PC-3 (cell line): ENCODE measurements at places on chromosomes 6 and 20. TPM values are rescaled to one million over a fixed set of nuclear protein-coding genes. Genes with fewer than 3 reads are reported as not detected.
A peak's percentile ranks its signal among the peaks of the same experiment; 100 is the strongest.

The NHSL1 gene
- 4.8 and 6.1 TPM in 2 replicates for total RNA-seq

The MKKS gene
- total RNA-seq = 12.1 and 13.6 TPM in 2 replicates

The UBE2J1 gene
- total RNA-seq = 22.4 and 23.2 TPM in 2 replicates

The WFDC12 gene
- not detected in 2 replicates for total RNA-seq

The ATP6V1G2 gene
- total RNA-seq = 1.1 and 1.2 TPM in 2 replicates

The MCHR2 gene
- not detected in 2 replicates for total RNA-seq

The LY6G5C gene
- total RNA-seq = 1.6 and 1.8 TPM in 2 replicates

The MTCH1 gene
- total RNA-seq = 253 and 264 TPM in 2 replicates

The ENPP1 gene
- total RNA-seq = 4.4 and 5.1 TPM in 2 replicates

The POPDC3 gene
- total RNA-seq = 31.6 and 41.4 TPM in 2 replicates

The PACSIN1 gene
- 2.3 and 3.5 TPM in 2 replicates for total RNA-seq

The ADIG gene
- not detected in 2 replicates for total RNA-seq

GRCh38 chr20:48098866-48099265 lies 313.6 kb upstream of the SULF2 start:
- no peaks in the 10 kb centered on the region for H3K27me3 ChIP-seq
- H3K27ac ChIP-seq = no peak overlapping the region
- H3K4me1 ChIP-seq = no peaks in the 10 kb centered on the region

DNA sequence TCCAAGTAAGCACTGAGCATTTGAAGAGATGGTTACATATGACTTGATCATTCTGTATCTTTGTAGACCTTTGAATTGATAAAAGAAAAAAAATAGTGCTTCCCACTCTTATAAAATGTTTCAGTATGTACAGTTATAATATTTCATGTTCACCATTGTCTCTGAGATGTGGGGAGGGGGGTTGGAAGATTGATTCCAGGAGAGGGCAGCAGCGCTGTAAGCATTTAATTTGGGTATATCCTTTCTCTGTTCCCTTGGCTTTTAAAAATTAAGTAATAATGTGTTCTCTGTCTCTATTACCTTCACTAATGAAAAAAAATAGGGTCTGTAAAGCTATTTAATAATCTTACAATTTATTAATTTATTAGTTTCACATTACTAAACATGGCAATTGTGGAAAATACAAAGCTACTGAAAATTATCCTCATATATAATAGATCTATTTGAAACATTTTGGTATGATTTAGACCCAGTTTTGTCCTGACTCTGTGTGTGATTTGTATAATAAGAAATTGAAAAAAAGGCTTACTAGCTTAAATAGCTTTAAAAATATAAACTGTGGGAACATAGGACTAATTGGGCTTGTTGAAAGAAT lies 341.2 kb downstream of the CDKAL1 start:
- peaks cover 45% of the 10 kb centered on the region for H3K4me1 ChIP-seq
- no peak overlapping the region for H3K4me3 ChIP-seq
- DNase-seq = peak; percentile 65
- H3K27ac ChIP-seq = peak overlapping the region; percentile 88
- no peaks in the 10 kb centered on the region for H3K27me3 ChIP-seq

DNA sequence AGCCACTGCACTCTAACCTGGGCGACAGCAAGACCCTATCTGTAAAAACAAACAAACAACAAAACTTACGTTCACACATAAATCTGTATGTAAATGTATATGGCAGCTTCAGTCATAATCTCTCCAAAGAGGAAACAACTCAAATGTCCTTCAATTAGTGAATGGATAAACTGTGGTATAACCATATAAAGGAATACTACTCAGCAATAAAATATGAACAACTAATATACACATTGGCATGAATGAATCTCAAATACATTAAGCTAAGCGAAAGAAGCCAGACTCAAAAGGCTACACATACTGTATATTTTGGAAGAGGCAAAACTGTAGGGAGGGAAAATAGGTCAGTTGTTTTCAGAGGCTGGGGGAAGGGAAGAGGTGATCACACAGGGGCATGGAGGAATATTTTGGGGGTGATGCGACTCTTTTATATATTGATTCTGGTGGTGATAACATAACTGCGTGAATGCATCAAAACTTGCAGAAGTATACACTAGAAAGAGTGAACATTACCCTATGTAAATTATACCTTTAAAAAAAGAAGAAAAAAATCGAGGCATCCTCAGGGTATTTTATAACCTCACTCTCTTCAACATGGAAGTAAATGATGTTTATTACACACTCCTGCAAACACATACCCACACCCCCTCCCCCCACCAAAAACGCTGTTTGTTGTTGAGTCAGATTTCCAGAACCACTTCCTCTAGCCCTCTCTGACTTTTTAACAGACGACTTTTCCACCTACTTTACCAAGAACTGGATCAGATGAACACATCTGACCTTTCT lies 115.2 kb upstream of the RNF24 start:
- no peaks in the 10 kb centered on the region for H3K27me3 ChIP-seq
- H3K36me3 ChIP-seq = no peaks in the 10 kb centered on the region
- peaks cover 58% of the 10 kb centered on the region for H3K4me1 ChIP-seq
- peak overlapping the region; percentile 8; the same call in 1 of the 2 replicates for H3K4me3 ChIP-seq

- H3K4me1 ChIP-seq = peaks cover 17% of the 10 kb centered on the region
- no peaks in the 10 kb centered on the region for H3K27me3 ChIP-seq
- no peak overlapping the region for H3K27ac ChIP-seq
- peak overlapping the region; percentile 38 for H3K4me3 ChIP-seq
Observed at GRCh38 chr6:151690768-151691562, 116.5 kb upstream of the ESR1 start.

- DNase-seq = no peak
- no peaks in the 10 kb centered on the region for H3K27me3 ChIP-seq
- no peak overlapping the region for H3K27ac ChIP-seq
- no peaks in the 10 kb centered on the region for H3K36me3 ChIP-seq
- H3K4me1 ChIP-seq = no peaks in the 10 kb centered on the region
- H3K4me3 ChIP-seq = no peak overlapping the region
Observed at GRCh38 chr6:54003316-54003715, 107.9 kb upstream of the MLIP start.

DNA sequence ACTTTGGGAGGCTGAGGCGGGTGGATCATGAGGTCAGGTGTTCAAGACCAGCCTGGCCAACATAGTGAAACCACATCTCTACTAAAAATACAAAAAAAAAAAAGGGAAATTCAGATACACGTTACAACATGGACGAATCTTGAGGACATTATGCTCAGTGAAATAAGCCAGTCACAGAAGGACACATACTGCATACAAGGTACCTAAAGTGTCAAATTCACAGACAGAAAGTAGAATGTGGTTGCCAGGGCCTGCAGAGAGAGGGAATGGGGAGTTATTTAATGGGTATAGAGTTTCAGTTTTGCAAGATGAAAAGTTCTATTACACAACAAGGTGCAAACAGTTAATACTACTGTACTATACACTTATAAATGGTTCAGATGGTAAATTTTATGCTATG lies 75.1 kb downstream of the SNX5 start:
- DNase-seq = no peak
- no peak overlapping the region for H3K27ac ChIP-seq
- H3K4me3 ChIP-seq = no peak overlapping the region

- H3K27me3 ChIP-seq = no peaks in the 10 kb centered on the region
- no peaks in the 10 kb centered on the region for H3K4me1 ChIP-seq
- no peak overlapping the region for H3K27ac ChIP-seq
- DNase-seq = no peak
Observed at GRCh38 chr20:1450926-1451491, 15.6 kb downstream of the NSFL1C start.

GRCh38 chr6:152293404-152293803 lies 343.8 kb downstream of the SYNE1 start:
- H3K27me3 ChIP-seq = no peaks in the 10 kb centered on the region
- no peaks in the 10 kb centered on the region for H3K36me3 ChIP-seq
- no peak overlapping the region for H3K27ac ChIP-seq
- no peaks in the 10 kb centered on the region for H3K4me1 ChIP-seq
- H3K4me3 ChIP-seq = no peak overlapping the region

- H3K36me3 ChIP-seq = no peaks in the 10 kb centered on the region
- peaks cover 28% of the 10 kb centered on the region for H3K4me1 ChIP-seq
- DNase-seq = no peak
- H3K4me3 ChIP-seq = no peak overlapping the region
- H3K27me3 ChIP-seq = no peaks in the 10 kb centered on the region
- peak overlapping the region; percentile 53; the same call in 1 of the 2 replicates for H3K27ac ChIP-seq
Observed at GRCh38 chr20:17835934-17836300, 132.7 kb downstream of the SNX5 start.

- peak; percentile 68 for DNase-seq
- peaks cover 7% of the 10 kb centered on the region; the same call in 1 of the 2 replicates for H3K36me3 ChIP-seq
Observed at GRCh38 chr6:82364087-82365015, 734 bp downstream of the TPBG start.

DNA sequence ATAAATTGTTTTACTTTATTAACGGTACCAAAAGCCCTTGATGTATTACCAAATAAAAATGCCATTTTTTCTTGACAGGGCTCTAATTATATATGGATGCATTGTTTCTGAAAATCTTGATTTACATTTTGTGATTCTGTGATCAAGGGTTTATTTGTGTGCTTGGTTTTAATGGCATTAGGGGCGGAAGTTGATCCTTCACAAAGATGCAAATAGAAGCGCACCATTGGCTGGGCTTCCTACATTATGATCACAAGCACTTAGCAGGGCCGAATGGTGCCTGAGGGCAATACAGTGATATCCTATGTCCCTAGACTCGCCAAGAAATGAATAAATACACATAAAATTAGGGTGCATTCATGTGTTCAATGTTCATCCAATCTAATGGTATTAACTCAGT lies 172.9 kb upstream of the UST start:
- no peak for DNase-seq
- H3K36me3 ChIP-seq = no peaks in the 10 kb centered on the region; the same call in 1 of the 2 replicates
- H3K27ac ChIP-seq = no peak overlapping the region
- H3K4me3 ChIP-seq = no peak overlapping the region

GRCh38 chr6:125717120-125717731 lies 32.2 kb upstream of the HEY2 start:
- no peak overlapping the region for H3K27ac ChIP-seq
- no peaks in the 10 kb centered on the region; the same call in 1 of the 2 replicates for H3K27me3 ChIP-seq
- no peaks in the 10 kb centered on the region for H3K4me1 ChIP-seq
- no peak for DNase-seq

GRCh38 chr6:137175157-137175867 lies 1.9 kb upstream of the IL22RA2 start:
- no peaks in the 10 kb centered on the region for H3K27me3 ChIP-seq
- H3K4me1 ChIP-seq = no peaks in the 10 kb centered on the region
- H3K4me3 ChIP-seq = no peak overlapping the region
- H3K36me3 ChIP-seq = no peaks in the 10 kb centered on the region
- DNase-seq = no peak

DNA sequence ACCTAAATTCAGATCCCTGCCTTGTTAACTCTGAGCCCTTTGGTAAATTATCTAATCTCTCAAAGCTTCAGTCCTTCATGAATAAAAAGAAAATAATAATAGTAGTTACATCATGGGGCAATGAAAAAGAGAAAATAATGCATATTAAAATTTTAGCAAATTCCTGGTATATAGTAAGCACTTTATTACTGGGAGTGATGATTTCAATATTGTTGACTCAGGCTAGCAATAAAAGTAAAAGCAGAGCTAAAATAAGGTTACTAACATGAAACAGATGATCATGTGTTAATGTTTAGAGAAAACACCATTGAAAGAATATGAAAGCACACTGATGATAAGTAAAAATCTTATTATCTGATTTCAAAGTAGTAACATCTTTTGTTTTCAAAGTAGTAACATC lies 13.6 kb downstream of the GINS1 start:
- no peak overlapping the region for H3K4me3 ChIP-seq
- H3K36me3 ChIP-seq = peaks cover 56% of the 10 kb centered on the region
- no peaks in the 10 kb centered on the region for H3K27me3 ChIP-seq
- no peak overlapping the region for H3K27ac ChIP-seq

DNA sequence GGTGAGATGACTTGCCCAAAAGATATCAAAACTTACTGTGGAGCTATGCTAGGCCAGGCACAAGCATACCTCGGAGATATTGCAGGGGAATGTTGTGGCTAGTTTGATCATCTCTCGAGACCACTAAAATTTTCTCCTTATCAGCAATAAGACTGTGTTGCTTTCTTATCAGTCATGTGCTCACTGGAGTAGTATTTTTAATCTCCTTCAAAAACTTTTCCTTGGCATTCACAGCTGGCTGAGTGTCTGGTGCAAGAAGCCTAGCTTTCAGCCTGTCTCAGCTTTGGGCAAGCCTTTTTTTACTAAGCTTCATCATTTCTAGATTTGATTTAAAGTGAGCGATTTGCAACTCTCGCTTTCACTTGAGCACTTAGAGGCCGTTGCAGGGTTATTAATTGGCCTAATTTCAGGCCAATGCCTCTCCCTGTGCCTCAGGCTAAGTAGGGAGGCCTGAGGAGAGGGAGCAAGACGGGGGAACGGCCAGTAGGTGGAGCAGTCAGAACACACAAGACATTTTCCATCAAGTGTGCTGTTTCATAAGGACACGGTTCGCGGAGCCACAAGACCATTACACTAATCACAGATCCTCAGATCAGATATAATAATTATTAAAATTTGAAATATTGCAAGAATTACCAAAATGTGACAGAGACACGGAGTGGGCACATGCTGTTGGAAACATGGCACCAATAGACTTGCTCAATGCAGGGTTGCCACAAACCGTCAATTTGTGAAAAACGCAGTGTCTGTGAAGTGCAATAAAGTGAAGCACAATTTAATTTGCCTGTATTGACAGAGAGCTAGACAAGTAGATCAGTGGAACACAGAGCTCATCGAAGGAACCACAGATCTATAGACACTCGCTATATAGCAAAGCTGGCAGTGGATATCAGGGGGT lies 106.8 kb upstream of the SIRPG start:
- H3K27ac ChIP-seq = peak overlapping the region; percentile 13; the same call in 1 of the 2 replicates
- H3K4me1 ChIP-seq = peaks cover 31% of the 10 kb centered on the region
- no peak overlapping the region for H3K4me3 ChIP-seq
- no peaks in the 10 kb centered on the region for H3K36me3 ChIP-seq
- H3K27me3 ChIP-seq = no peaks in the 10 kb centered on the region

- DNase-seq = peak; percentile 31
- no peak overlapping the region for H3K4me3 ChIP-seq
- no peaks in the 10 kb centered on the region for H3K27me3 ChIP-seq
Observed at GRCh38 chr6:165245287-165245686, 64.1 kb downstream of the C6orf118 start.

- H3K4me1 ChIP-seq = no peaks in the 10 kb centered on the region
- no peak overlapping the region for H3K4me3 ChIP-seq
- no peak for DNase-seq
- H3K27me3 ChIP-seq = no peaks in the 10 kb centered on the region
- H3K36me3 ChIP-seq = no peaks in the 10 kb centered on the region
- H3K27ac ChIP-seq = no peak overlapping the region
Observed at GRCh38 chr6:90127595-90127994, 169.0 kb downstream of the BACH2 start.

- H3K4me3 ChIP-seq = no peak overlapping the region
- no peak for DNase-seq
- no peaks in the 10 kb centered on the region for H3K27me3 ChIP-seq
- H3K36me3 ChIP-seq = no peaks in the 10 kb centered on the region
Observed at GRCh38 chr20:20628314-20628713, 84.1 kb downstream of the RALGAPA2 start.

GRCh38 chr6:144434308-144434990 lies 149.3 kb downstream of the UTRN start:
- H3K4me3 ChIP-seq = no peak overlapping the region
- H3K27me3 ChIP-seq = no peaks in the 10 kb centered on the region
- peaks cover 20% of the 10 kb centered on the region for H3K36me3 ChIP-seq
